CD4-positive, alpha-beta T cell treated with Interleukin-17A for 1 hour (primary cell): ENCODE measurements at places on chromosomes 5 and 9.

GRCh38 chr9:88759364-88759763 lies 224.4 kb downstream of the NXNL2 start:
- DNase-seq: no peak

GRCh38 chr9:137902646-137903045 lies 25.1 kb downstream of the CACNA1B start:
- DNase-seq: no peak

- DNase-seq: no peak
Observed at GRCh38 chr5:68554571-68555279, 339.2 kb downstream of the PIK3R1 start.

DNA sequence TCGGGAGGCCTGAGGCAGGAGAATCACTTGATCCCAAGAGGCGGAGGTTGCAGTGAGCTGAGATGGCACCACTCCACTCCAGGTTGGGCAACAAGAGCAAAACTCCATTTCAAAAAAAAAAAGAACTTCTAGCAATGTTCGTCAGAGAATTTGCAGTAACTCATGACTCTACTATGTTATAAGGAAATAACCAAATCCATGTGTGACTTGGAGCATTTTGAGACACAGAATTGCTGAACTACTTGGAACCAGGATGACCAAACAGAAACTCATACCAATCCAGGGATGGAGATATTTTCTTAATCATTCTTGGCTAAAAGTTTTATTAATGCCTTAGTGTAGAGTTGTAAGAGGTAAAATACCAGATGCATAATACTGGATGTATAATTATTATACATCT lies 99.9 kb upstream of the BNC2 start:
- DNase-seq: no peak

DNA sequence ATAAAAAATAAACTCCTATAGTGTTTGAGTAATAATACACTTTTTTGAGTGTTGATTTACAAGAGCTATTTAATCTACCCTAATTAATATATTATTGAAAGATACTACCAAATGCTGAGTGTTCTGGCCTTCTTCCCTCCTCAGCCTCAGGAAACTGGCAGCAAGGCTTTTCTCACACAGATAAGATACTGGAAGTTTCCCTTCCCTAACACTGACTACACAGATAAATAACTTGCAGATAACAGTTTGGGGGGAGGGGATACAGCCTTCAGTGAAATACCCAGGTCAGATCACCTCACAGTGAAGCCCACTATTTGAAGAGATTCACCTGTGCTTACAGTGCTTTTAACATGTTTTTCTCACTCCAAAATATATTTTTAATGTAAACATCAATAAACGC lies 1.6 kb upstream of the NIPSNAP3A start:
- no peak for DNase-seq
